Cortex of kidney (tissue), 1 donor: ENCODE measurements at places on chromosomes 5 and 9.

DNA sequence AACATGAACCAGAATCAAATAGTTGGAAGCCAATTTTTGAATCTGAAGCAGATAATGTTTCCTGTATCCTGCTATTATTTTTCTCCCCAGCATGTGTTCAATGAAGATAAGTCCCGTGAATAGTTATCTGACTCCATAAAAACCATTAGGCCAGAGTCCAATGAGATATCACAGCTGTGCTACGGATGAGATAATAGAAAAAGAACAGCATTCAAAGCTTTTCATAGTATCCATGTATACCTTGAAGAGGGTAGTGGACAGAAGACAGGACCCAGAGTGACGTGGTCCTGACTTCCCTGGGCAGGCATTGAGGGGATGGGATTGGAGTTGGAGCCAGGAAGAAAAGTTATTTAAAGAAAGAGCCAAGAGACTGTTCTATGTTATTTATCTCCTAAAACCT is 50.7 kb upstream of the C6 start:
- no peak for DNase-seq

DNA sequence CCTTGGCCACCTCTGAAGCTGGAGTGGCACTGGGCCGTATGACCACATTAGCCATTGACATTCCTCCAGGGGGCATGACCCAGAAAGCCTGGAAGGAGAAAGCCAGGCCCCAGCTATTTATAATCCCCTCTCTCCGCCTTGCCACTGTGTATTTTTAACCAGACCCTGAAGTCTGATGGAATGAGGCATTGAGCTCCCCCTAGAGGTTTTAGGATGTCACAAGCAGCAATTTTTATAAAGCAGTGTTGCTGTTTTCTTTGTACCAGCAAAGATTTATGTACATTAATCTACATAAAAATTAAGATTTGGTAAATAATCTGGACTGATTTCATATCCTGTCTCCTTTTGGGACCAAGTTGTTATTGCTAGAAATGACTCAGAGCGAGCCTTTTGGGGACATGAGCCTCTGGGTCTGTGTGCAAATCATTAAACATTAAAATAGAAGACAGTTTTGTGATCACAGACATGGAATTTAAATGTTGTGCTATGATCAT is 127.1 kb downstream of the TRIO start:
- DNase-seq = no peak

GRCh38 chr5:134250949-134251348 is 25.1 kb upstream of the PPP2CA start:
- DNase-seq = no peak

- DNase-seq = no peak
Observed at GRCh38 chr5:56561455-56561854, 253.9 kb upstream of the MAP3K1 start.

- no peak for DNase-seq
Observed at GRCh38 chr5:7877851-7878250, 8.9 kb downstream of the MTRR start.

- DNase-seq = no peak
Observed at GRCh38 chr9:5425006-5425628, 12.6 kb downstream of the PLGRKT start.

DNA sequence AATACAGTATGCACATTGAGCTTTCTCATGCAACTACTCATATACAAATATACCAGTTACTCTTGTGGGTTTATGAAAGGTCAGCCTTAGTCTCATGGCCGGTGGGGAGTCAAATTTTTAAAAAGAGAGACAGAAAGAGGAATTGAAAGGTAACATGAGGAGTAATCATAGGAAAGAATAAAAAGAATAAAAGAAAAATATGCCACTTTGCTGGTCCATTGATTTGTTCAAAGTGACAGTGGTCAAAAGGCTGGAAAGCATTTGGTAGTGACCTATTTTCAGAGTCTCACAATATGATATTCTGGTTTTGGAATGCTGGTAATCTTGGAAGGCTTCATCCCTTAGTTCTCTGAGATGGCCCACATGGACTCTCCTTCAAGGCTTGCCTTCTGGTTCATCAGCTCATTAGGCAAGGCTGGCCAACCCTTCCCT is 67.0 kb downstream of the ZNF366 start:
- no peak for DNase-seq

DNA sequence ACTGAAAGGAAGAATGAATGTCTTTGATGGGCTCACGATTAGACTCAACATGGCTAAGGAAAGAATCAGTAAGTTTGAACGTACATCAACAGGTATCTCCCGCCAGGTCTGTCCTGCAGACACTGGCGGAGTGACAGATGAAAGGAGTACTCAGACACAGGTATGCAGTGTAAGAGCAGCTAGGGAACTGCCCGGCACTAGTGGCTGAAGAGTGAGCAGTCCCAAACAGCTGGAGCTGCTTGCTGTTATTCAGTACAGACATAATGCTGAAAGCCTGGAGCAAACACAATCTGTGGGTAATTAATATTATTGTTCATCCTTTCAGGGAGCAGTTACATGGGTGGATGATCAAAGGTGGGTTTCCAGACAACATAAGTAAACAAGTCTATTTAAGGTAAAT is 835.5 kb downstream of the TLE4 start:
- no peak for DNase-seq

- DNase-seq = no peak
Observed at GRCh38 chr5:177503351-177504085, 6.1 kb downstream of the DOK3 start.

DNA sequence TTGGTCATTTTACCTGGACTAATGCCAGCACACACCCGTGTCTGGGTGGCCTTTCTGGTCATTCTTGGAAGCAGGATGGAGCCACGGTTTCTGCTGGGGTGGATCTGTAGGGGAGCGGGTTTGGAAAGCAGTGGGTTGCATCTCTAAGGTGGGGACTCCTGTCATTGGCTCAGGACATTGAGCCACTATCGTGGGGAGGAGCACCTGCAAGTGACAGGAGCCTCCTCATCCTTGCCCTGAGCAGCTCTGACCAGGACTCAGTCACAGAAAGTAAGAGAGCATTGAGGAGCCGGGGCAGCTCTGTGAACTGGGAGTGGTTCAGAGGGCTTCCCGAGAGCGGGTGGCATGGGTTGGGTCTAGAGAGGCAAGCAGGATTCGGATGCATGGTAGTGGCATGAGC is 3.7 kb downstream of the B4GALT7 start:
- no peak for DNase-seq

DNA sequence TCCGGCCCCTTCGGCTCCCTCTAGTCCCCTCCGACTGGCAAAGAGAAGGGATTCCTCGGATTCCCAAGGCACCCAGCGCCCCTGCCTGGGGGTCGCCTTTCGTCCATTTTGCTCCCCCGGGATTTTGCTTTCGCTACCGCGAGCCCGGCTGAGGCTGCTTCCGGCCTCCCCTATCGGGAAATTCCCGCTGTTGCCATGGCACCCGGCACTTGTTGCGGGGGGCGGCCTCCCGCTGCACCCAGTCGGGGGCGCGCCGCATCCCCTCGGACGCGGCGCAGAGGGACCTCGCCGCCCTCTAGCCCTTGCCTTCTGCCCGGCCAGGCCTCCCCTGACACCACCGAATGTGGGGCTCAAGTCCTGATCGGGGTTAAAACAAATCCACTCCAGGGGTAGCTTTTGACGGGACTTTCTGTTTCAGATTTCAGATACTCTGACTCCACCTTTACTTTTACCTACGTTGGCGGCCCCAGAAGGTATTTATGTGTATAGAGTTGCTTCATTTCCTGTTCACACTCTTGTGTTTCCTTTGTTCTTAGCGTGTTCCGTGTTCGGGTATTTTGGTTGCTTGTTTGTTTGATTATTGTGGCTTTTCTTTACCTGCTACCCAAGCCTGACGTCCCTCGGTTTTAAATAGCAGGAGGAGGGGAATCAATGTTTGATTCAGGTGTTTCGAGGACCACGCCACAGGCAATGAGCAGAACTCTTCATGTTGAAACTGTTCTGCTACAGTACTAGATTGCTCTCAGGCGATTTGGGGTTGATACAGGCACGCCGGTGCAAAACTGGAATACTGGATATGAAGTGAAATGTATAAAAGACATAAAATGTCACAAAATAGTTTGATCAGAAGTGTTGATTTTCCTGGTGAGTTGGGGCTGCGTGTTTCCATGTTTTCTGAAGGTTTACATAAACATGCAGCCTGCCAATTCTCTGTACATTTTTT is 1.5 kb downstream of the PARP8 start:
- DNase-seq = no peak

DNA sequence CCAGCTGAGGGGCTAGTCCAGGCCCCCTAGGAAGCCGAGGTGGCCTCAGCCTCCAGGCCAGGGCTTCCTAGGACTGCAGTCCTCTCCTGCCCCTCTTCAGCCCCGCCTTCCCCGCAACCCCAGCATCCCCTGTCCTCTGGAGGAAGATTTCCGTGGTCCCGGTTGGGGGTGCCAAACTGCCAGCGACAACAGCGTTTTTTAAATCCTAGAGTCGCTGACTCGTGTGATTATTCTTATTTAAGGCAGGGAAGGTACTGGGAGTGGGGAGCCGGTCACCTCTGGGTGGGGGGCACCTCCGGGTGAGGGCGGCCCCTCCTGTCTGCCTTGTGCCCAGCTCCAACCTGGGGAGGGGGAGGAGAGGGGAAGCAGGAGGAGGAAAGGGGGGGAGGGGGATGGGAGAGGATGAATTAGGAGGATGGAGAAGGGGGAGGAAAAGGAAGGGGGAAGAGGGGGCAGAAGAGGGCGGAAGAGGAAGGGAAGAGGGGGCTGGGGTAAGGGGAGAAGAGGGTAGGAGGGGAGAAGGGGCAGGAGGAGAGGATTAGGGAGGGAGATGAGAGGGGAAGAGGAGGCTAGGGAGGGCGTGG is 173.1 kb upstream of the IER5L start:
- DNase-seq = no peak

GRCh38 chr5:170300361-170301013 is 2.9 kb upstream of the LCP2 start:
- DNase-seq = no peak

DNA sequence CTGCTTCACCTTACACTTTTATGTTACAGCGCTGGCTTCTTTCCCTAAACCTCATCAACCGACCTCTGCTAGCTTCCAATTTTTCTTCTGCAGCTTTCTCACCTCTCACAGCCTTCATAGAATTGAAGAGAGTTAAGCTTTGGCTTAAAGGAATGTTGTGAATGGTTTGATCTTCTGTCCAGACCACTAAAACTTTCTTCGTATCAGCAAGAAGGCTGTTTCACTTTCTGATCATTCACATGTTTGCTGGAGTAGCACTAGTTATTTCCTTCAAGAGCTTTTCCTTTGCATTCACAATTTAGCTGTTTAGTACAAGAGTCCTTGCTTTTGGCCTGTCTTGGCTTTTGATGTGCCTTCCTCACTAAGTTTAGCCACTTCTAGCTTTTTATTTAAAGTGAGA is 49.5 kb downstream of the NR3C1 start:
- no peak for DNase-seq

- no peak for DNase-seq
Observed at GRCh38 chr5:96302174-96302738, 130.8 kb downstream of the PCSK1 start.

DNA sequence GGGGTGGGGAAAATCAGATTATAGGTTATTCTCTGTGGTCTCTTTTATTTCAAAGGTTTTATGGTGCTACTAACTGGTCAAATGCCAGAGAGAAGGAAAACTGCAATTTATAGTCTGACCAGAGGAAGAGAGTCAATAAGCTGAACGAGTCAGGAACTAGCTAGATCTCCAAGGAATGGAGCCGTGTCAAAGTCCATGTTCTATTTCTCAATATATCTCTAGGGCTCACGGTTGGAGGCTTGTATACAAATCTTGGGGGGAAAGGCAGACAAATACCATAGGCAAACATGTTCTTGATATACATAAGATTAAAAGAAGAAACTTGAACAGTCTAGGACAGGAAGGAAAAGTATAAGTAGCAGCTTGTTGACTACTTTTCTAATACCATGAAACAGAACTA is 627.1 kb downstream of the PDE4D start:
- no peak for DNase-seq

DNA sequence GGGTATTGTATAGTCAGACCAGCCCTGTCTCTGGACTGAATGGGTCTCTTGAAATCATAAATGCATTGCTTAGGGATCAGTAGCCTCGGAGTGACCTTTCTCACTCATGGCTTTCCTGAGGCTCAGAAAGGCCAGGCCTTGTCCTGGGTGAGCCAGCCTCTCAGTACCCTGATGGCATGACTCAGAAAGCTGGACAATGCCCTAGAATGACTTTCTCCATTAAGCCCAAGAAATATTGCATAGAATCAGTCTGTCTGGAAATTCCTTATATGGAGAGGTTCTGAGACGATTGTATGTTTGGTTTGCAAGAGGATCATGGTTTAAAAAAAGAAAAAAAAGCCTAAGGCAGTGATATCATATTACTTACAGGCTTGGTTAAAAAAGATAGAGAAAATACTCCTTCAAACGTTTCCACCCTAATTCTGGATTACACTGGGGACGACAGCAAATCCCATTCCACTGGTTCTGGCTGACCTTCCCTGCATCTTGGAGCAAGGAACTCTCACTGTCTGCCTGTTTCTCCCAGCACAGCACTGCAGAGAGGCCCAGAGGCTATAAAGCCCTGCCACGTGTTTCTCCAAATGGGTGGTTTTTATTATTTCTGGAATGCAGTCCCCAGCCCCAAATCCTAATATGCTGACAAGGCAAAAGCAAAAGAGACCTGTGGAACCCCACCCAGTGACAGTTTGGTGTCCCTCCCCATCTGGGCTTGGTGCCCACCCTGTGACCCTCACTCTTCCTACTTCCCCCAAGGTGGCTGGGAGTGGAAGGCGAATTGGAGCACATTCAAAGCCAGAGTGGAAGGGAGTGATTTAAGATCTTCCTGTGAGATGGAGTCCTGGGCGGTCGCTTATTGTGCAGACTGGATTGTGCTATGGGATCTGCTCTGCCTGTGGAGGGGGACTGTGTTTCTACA is 34.4 kb downstream of the MAP1B start:
- DNase-seq = no peak

- no peak for DNase-seq
Observed at GRCh38 chr5:1383344-1383743, 38.4 kb upstream of the CLPTM1L start.

- no peak for DNase-seq
Observed at GRCh38 chr5:163379298-163380155, 57.9 kb upstream of the CCNG1 start.

DNA sequence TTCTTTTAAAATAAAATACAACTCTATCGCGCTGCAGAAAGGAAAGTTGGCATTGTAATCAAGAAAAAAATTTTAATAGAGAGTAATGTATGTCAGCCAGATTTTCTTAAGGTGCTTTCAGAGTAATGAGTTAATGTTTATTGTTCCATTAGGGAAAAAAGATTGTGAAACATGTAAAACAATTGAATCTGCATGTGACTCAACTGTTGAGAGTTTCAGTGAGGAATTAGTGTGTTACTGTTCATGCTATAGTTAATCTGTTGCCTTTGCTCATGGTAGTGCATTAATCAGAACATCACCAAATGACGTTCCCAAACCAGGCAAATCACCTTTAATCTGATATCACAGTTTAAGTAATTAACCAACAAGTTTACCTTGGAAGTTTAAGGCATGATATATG is 600.5 kb downstream of the NR2F1-AS1 start:
- no peak for DNase-seq

GRCh38 chr5:29795096-29795652 is 1398.3 kb upstream of the CDH6 start:
- no peak for DNase-seq

- no peak for DNase-seq
Observed at GRCh38 chr5:127887282-127887681, 184.1 kb downstream of the CCDC192 start.
